ENCODE measurements at places on chromosomes 6 and 20.
A peak's percentile ranks its signal among the peaks of the same experiment; 100 is the strongest.

- no peak for DNase-seq
Measured at GRCh38 chr6:164528539-164528938, 780.9 kb downstream of the C6orf118 start.

- no peak for DNase-seq
Measured at GRCh38 chr6:108853077-108853476, 4.9 kb downstream of the ARMC2 start.

GRCh38 chr6:134134654-134135053, 82.2 kb upstream of the SLC2A12 start:
- no peak for DNase-seq

GRCh38 chr6:4289770-4290320, 154.5 kb upstream of the ECI2 start:
- no peak for DNase-seq

- no peak for DNase-seq
Measured at GRCh38 chr6:158835616-158836221, 16.6 kb upstream of the EZR start.

- no peak for DNase-seq
Measured at GRCh38 chr20:47007826-47008655, 113.4 kb downstream of the EYA2 start.

DNA sequence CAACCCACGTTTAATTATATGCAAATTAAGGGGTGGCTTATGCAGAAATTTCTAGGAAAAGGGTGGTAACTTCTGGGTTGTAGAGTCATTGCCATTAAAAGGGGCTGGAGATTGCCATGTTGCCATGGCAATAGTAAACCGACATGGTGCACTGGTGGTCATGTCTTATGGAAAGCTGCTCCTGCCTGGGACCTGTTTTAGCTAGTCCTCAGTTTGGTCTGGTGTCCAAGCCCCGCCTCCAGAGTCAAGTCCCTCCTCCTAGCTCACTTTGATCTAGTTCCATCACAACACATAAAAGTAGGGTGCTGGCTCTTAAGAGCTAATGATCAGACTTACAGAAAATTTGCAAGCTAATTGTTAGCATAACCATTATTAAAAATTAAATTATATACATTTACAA, 5.3 kb downstream of the SLC22A2 start:
- no peak for DNase-seq

DNA sequence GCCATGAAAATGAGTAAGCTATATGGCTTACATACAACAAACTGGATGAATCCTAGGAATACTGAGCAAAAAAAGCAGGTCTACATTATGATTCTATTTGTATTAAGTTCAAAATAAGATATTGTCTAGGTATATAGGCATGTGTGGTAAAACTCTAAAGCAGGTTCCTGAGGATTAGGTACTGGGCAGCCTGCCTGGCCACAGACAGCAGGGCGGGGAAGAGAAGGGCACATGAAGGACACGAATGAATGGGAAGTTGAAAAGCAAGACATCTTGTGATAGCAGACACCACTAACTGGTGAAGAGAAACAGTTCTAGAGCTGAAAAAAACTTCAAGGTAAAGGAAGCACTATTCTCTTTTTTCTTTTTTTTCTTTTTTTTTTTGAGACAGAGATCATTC, 72.6 kb upstream of the SLC4A11 start:
- no peak for DNase-seq

DNA sequence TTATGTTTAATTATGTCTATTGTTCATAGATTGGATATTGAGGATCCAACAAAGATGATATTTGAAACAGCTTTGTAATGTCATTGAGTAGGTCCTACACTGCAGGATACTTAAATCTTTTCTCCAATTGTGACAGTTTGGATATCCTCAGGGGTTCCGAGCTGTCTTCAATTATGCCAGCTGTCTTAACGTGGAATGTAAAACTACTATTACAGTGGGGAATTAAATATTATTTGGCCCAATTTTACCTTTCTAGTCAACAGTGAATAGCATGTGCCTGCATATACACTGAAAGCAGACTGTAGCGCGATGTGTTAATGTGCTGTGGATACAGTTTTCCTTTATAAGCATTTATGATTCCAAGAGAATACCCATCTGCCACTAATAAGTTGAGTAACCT, 156.9 kb downstream of the GRIK2 start:
- DNase-seq = no peak

- peak; percentile 33 for DNase-seq
Measured at GRCh38 chr6:11092668-11093375, 812 bp upstream of the SMIM13 start.

- no peak for DNase-seq
Measured at GRCh38 chr20:1831606-1832005, 63.6 kb upstream of the SIRPA start.

- no peak for DNase-seq
Measured at GRCh38 chr6:13305288-13305687, 23.0 kb downstream of the TBC1D7 start.

- DNase-seq = no peak
Measured at GRCh38 chr6:69164564-69165229, 529.6 kb downstream of the ADGRB3 start.

GRCh38 chr20:19978511-19979210, 38.5 kb upstream of the NAA20 start:
- no peak for DNase-seq

DNA sequence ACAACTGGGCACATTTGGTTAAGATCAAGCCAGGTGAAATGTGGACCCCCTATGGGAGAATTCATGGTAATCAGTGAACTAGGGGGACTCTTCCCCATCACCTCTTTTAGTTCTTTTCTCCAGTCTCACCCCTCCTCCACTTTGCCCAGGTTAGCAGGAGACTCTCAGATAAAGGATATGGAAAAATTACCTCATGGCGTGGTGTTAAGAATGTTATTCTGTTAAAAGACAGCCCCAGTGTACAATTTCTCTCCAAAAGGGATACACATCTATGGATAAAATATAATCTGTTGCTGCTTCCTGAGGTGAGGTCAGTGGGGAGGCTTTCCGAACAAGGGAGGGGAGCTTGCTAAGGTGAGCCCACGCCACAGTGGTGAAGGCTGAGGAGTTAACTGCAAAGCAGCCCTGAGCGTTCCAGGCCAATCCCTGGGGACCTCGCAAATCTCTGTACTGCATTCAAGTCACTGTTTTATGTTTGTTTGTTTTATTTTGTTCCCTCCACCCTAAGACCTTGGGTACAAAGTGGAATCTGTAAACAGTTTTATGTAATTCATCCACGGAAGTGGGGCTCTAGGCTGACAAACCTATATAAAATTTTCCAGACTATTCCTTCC, 52.0 kb downstream of the ADGRF1 start:
- DNase-seq = no peak

- no peak for DNase-seq
Measured at GRCh38 chr20:21103582-21104465, 2.3 kb downstream of the LINC00237 start.

GRCh38 chr6:156111913-156112312, 656.3 kb upstream of the NOX3 start:
- no peak for DNase-seq

DNA sequence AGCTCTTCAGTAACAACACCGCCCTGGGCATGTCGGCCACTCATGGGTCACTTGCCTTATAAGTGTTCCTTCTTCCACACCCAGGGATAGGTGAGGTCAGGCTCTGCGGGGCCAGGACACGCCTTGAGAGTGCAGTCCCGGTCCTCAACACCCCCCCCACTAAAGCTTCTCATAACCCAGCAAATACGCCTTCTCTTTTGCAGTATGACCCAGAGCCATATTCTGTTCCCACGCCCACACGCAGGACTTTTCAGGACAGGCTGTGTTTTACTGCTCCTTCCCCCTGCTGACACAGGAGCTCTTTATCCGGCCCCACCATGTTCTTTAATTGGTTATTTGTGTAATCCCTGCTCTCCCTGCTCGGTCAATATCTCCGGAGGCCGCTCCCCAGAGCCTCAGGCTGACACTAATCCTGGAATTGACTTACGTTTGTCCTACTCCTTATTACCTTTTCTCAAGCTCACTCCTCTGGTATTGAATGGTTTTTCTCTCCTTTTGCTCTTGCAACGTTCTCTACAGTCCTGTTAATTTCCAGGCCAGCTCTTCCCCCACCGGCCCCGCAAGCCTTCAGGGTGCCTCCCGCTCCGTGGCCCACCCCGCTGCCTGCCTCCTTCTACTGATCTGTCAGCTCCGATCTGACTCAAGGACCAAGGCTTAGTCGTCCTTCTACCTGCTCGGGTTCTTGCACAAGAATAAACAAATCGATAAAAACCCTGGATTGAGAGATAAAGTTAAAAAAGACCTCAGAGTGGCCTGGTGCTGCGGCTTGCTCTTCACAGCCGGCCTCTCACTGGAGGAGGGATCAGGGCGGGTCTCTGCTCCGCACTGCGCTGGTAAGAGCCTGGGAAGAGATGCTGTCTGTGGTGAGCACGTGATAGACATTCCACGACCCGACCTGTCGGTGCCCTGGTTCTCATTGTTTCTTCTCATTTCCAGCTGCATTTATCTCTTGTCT, 357.5 kb downstream of the ZFAND3 start:
- no peak for DNase-seq

DNA sequence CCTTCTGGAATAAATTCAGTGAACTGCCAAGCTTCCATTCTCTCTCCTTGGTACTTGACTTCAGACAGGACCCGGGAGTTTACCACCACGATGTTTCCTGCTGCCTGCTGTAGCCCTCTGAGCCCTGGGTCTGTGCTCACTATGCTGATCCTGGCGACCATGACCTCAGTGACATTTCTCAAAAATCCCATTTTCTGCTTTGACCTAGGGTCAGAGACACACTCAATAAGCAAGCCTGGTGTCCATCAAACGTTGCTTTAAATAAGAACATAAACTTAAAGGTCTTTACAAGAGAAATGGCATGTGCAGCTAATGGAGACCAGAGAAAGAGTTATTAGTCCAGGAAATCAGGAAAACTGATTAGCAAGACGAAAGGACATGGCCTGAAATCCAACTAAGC, 509.7 kb upstream of the SULF2 start:
- no peak for DNase-seq

GRCh38 chr20:16260911-16261310, 312.3 kb downstream of the KIF16B start:
- peak; percentile 58 for DNase-seq

- no peak for DNase-seq
Measured at GRCh38 chr6:124973780-124974179, 11.5 kb downstream of the RNF217 start.

DNA sequence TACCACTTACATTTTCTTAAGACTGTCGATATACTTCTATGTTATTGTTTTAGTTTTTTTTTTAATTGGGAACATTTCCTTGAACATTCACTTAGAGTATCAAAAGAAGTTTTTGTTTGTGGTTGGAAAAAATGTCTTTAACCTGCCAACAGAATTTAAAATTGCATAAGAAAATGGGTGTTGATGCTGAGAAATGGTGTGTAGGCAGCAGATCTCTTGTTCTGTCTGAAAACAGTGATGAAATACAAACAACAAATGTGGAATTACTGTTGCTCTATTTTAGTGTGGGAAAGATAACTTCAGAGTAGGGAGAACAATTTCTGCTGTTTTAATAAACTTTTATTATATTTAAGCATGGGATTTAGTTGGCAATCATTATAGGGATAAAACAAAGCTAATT, 293.5 kb downstream of the CDKAL1 start:
- DNase-seq = peak; percentile 92

DNA sequence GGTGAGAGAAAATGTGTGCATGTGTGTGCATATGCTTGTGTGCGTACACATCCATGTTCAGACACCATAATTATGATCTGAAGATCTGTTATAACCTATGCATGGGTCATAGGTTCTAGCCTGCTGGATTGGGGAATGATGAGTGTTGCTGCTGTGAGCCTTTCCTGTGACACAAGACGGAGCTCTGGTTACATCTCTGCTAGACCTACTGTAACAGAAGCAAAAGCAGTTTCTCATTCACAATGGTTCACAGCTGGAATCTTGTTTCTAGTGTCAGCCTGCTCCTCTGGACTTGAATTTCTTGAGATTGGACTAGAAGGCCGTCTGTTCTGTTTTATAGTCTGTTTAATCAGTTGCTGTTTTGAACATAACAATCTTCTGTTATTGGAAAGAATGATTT, 40.1 kb downstream of the DEFB114 start:
- DNase-seq = peak; percentile 5

Data from AG10803 (cell line).